ENCODE measurements at places on chromosomes 12 and 14.
A peak's percentile ranks its signal among the peaks of the same experiment; 100 is the strongest.

DNA sequence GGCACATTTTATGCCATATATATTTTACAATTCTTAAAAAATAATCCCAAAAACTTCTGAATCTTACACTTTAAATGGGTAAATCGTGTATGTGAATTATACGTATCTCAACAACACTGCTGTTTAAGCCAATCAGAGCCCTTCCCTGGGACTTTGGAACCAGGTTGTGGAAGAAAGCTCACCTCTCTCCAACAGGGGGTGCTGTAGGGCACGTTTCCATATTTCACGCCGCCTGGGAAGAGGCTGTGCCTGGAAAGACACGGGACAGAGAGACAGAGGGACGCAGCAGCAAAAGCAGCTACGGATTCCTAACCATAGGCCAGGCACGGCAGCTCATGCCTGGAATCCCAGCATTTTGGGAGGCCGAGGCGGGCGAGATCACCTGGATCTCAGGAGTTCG, 29.4 kb upstream of the FBRSL1 start:
- no peak for DNase-seq

GRCh38 chr12:51122844-51123243, 39.4 kb upstream of the CSRNP2 start:
- no peak for DNase-seq

DNA sequence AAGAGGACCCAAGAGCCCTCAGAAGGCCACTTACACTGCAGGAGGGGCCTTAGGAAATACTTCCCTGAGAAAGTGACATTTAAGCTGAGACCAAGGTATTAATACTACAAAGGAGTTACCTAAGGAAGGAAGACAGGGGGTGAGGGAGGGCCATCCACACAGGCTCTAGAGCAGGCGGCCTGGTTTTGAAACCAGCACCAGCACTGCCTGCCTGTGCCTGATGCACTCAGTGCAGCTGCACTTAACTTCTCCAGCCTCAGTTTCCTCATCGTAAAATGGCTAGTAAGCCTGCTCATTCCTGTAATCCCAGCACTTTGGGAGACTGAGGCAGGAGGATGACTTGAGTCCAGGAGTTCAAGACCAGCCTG, 45.5 kb upstream of the PLEKHG6 start:
- no peak for DNase-seq

- DNase-seq = no peak
Measured at GRCh38 chr12:126534495-126534894, 1469.3 kb downstream of the AACS start.

DNA sequence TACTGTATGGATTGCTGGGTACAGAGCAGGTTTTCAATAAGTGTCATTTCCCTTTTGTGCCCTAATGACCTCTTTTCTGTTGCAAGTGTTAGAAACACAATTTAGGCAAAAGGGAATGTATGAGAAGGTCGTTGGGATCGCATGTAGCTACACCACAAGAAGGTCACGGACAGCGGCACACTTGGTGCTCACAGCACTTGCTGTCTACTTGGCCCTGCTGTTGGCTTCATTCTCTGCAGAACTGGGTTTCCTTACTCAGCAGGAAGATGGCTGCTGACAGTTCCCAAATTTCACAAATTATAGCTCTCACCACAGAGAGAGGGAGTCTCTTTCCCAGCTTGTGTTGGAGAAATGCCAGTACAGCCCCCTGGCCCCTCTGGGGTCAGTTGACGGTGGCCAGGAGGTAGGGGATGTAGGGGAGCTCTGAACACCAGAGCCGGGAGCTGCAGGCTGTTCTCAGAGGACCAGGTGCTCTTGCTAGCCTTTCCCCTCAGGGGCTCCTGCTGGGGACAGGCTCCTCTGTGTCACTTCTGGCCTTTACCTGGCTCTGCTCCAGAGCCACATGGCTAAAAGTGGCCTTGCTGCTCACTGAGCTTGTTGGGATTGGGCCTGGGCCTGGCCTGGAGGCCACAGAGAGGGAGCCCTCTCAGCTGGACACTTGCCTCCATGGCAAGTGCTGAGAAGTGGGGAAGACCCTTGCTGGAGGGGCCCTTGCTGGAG, 50.9 kb upstream of the BCL7A start:
- no peak for DNase-seq

DNA sequence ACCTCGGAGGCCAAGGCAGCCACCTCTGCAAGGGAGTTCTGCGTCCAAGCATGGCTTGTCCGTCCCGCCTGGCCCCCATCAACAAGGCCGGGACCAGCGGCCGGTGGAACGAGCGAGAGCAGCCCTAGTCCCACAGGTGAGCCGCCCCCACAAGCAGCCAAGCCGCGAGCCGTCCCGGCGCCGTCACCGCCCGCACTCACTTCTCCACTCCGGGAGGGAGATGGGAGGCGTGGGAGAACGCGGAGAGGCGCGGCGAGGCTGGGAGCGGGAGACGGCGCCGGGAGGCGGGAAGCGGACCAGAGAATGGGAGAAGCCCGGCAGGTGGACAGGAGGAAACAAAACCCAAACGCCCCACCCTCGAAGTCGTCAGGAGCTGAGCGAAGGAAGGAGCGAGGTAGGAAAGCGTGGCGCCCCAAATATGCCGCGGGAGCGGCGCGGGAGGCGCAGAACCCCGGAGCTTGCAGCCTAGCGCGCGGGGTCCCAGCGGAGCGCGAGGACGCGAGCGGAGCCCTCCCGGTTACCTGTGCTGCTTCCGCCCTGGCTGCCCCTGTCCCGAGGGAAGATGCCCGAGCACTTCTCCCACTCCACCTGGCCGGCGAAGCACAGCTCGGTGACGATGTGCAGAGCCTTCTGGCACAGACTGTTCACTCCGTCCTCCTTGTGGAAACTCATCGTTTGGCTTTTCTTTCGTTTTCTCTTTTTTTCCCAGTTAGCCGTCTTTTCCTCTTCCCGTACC, 600 bp downstream of the SYT10 start:
- DNase-seq = no peak

- peak; percentile 51 for DNase-seq
Measured at GRCh38 chr12:92065018-92065499, 80.6 kb downstream of the BTG1 start.
